ENCODE measurements at places on chromosomes 4 and X.

GRCh38 chr4:148737061-148737770, 295.0 kb upstream of the NR3C2 start:
- no peak for DNase-seq

- DNase-seq, result no peak
These were observed 36.0 kb downstream of the RTL9 start for GRCh38 chrX:110394651-110395050.

- DNase-seq, result no peak
These were observed 78.7 kb upstream of the OGT start for GRCh38 chrX:71454222-71454621.

DNA sequence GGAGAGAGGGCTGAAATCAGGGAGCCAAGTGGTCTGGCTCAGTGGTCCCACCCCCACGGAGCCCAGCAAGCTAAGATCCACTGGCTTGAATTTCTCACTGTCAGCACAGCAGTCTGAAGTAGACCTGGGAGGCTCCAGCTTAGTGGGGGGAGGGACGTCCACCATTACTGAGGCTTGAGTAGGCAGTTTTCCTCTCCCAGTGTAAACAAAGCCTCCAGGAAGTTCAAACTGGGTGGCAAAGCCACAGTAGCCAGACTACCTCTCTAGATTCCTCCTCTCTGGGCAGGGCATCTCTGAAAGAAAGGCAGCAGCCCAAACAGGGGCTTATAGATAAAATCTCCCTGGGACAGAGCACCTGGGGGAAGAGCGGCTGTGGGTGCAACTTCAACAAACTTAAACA, 88.1 kb downstream of the NPFFR2 start:
- no peak for DNase-seq

- DNase-seq, result no peak
These were observed 16.2 kb downstream of the DGKQ start for GRCh38 chr4:957231-957580.

GRCh38 chr4:51907006-51907669, 64.2 kb downstream of the DCUN1D4 start:
- no peak for DNase-seq

- DNase-seq, result no peak
These were observed 7.2 kb downstream of the GSTCD start for GRCh38 chr4:105715692-105716278.

GRCh38 chrX:46180258-46180687, 364.9 kb downstream of the ZNF674 start:
- peak; percentile 51 for DNase-seq

- no peak for DNase-seq
These were observed 10.6 kb downstream of the NDP start for GRCh38 chrX:43962636-43963035.

- no peak for DNase-seq
These were observed 25.6 kb upstream of the SPP1 start for GRCh38 chr4:87949961-87950360.

GRCh38 chrX:150185766-150186165, 177.4 kb upstream of the MAMLD1 start:
- DNase-seq, result no peak

GRCh38 chr4:38529189-38530115, 134.5 kb upstream of the KLF3 start:
- no peak for DNase-seq

- peak; percentile 49 for DNase-seq
These were observed 42.8 kb downstream of the CUL4B start for GRCh38 chrX:120517936-120518335.

DNA sequence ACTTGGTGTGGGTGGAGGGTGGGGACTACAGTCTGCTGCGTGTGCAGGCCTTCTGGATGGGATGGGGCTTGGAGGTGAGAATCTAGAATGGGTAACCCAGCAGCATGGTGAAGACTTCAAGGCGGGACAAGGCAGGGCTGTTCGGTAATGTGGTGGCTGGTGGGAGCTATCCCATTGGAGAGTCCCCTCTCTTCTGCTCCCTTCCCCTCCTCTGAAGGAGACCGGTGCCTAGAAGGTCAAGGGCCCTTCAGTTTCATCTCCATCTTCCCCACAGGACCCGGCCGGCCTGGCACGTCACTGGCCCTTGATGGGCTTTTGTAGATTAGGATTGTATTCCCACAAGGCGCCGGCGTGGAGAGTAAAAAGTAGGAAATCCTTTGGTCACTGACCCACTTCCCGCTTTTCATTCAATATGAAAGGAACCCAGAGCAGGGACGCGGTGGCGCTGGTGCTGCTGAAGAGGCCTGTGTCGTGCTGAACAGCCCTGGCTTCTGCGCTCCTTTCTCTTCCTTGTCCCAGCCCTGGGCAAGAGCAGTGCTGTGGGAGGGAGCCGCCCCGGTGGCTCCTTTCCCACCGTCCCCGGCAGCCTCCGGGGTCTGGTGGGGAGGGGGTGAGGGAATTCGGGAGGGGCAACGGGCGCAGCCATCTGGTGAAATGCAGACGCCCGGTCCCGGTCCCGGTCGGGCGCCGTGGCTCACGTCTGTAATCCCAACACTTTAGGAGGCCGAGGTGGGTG, 7.3 kb upstream of the HMGB3 start:
- no peak for DNase-seq

DNA sequence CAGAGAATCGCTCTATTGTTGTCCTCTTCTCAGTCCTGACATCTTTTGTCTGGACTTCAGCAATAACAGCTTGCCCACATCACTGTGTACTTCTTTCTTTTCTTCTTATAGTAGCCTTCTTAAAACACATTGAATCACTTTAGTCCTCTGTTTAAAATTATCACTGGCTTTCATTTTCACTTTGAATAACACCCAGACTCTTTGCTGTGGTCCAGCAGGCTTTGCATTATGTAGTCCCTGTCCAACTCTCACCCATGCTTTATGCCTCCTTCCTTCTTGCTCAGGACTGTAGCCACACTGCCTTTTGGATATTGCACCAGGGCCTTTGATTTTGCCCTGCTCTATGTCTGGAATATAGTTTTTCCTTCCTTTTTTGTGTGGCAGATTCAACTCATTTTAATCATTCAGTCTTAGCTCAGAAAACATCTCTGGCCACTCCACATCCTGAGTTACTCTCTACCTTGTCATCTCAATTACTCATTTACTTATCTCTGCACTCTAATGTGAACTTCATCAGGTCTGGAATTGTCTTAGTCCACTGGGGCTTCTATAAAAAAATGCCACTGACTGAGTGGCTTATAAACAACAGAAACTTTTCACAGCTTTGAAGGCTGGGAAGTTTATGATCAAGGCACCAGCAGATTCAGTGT, 168.2 kb downstream of the C4orf33 start:
- no peak for DNase-seq

DNA sequence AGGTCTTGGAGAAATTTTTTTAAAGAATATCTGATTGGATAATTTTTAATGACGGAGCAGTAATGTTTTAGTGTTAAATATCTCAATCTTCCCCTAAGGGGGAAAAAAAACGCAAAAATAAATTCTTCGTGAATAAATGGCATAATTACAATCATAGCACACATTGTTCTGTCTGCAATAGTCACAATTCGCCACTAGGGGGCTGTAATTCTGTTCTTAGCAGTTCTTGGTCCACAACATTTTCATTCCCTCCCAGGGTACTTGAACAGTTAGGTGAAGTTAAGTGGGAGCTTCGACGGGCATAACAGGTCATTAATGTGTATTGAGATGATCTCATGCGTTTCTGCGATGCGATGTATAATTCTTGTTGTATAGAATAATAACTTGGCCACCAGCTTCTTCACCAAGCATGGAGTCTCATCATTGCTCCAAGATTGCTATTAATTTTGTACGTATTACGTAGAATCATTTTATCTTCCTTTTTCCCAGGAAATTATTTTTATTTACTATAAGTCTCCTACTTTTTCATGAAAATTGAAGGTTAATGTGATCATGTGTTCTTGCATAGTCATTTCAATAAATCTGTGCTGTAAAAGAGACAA, 27.2 kb downstream of the HTR2C start:
- no peak for DNase-seq

DNA sequence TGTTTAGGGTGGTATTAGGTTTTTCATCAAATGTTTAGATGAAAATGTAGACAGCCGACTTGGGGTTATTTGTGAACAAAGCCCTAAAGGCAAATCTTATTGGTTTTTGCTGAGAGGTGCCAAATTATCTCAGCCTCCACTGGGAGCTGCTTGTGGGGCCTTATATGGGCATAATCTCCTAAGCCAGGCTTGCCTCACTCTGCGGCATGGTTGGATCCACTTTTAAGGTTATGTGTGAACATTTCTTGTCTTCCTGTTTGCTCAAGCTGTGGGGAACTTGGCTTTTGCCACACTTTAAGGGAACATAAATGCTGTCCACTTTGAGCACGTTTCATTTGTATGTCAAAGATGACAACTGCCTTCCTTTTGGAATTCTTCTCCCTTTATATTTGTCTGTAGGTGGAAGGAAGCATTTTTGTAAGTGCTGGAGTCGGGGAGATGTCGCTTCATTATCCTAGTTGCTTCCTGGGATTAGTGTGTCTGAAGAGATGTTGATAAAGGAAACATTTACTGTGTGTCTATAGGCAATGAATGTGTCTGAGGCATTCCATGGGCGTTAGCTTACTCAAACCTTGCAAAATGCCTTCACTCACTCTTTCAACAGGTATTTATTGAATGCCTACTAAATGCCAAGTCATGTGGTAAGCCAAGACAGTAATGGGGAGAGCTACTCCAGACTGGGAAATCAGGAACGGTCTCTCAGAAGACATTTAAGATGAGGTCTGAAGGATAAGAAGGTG, 78.3 kb downstream of the SLC9A6 start:
- no peak for DNase-seq

DNA sequence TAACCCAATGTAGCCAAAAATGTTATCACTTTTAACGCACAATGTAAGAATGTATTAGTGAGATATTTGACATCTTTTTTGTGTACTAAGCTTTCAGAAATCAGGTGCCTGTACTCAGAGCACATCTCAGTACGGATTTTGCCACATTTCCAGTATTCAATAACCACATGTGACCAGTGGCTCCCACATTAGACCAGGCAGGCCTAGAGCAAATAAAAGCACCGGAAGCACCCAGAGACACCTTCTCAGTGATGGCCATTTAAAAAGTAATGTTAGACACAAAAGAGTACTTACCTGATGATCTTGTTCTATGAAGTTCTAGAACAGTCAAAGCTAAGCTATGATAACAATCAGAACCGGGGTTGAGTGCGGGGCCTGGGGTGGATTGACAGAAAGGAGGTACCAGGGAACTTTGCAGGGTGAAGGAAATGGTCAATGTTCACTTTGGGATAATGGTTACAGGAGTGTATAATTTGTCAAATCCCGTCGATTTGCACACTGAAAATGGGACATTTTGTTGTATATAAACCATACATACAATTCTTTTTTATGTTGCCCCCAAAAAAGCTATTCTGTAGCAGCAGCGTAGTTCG, 1.2 kb downstream of the CTPS2 start:
- DNase-seq, result no peak
